Camera-type eye (tissue), 1 donor: ENCODE measurements at places on chromosomes 1 and 21. TPM values are rescaled to one million over a fixed set of nuclear protein-coding genes. Genes with fewer than 3 reads are reported as not detected.

The FAM72A gene
- total RNA-seq, result 3.8 TPM

The RIPK4 gene
- total RNA-seq, result 8.8 TPM

The ACOT11 gene
- total RNA-seq, result 26.9 TPM

The ZYG11A gene
- 0.38 TPM for total RNA-seq

The RAB7B gene
- total RNA-seq, result 5.3 TPM

The KRTAP23-1 gene
- not detected for total RNA-seq

The USH2A gene
- total RNA-seq, result 48.3 TPM

The MROH7 gene
- 8.5 TPM for total RNA-seq

The PINK1 gene
- 64.0 TPM for total RNA-seq

The RNU1-1 gene
- under 0.01 TPM for total RNA-seq

The PAPPA2 gene
- 8.4 TPM for total RNA-seq

The PADI2 gene
- 24.0 TPM for total RNA-seq

The PLA2G5 gene
- 2.4 TPM for total RNA-seq
